ENCODE measurements at places on chromosomes 16 and 17. TPM values are rescaled to one million over a fixed set of nuclear protein-coding genes. Genes with fewer than 3 reads are reported as not detected.

Gene KCTD19
- total RNA-seq: under 0.01 TPM

Gene CCR7
- not detected for total RNA-seq

Gene PER1
- 14.2 TPM for total RNA-seq

Gene RRN3
- total RNA-seq: 39.4 TPM

Gene SHISA6
- not detected for total RNA-seq

Gene CRHR1
- not detected for total RNA-seq

Gene RANGRF
- 7.4 TPM for total RNA-seq

Gene ITGA2B
- total RNA-seq: under 0.01 TPM

Gene FN3K
- total RNA-seq: 3.3 TPM
